ENCODE measurements at places on chromosomes 12 and 14. TPM values are rescaled to one million over a fixed set of nuclear protein-coding genes. Genes with fewer than 3 reads are reported as not detected.

DNA sequence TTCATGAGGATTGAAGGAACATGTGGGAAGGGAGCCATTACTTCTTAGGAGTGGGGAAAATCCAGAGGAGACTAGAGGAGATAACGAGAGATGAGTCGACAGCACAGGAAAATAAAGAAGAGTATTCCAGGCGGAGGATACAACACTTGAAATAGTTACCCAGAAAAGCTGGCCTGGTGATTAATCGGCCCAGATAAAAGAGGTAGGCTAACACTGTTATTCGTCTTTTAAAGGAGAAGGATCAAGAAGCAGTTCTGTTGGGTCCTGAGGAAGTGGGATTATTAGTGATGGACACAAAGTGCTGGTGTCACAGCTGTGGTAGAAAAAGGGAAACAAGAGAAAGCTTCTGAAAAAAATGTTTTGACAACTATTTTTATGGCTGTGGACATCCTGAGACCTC is 425.3 kb downstream of the ZFP36L1 start:
- DNase-seq: no peak

Gene NEMP1
- 21.1 TPM for total RNA-seq

- no peak for DNase-seq
Observed at GRCh38 chr12:124774462-124775167, 89.0 kb downstream of the SCARB1 start.

Gene REM2
- total RNA-seq: 0.24 TPM

GRCh38 chr14:85442996-85443395 is 86.9 kb upstream of the FLRT2 start:
- no peak for DNase-seq

Gene CRACR2A
- total RNA-seq: 54.8 TPM

- no peak for DNase-seq
Observed at GRCh38 chr14:63962906-63963305, 110.1 kb downstream of the SYNE2 start.

Gene CHURC1
- total RNA-seq: 57.7 TPM

Gene AICDA
- total RNA-seq: not detected

GRCh38 chr12:75923964-75924666 is 107.5 kb downstream of the PHLDA1 start:
- DNase-seq: no peak

DNA sequence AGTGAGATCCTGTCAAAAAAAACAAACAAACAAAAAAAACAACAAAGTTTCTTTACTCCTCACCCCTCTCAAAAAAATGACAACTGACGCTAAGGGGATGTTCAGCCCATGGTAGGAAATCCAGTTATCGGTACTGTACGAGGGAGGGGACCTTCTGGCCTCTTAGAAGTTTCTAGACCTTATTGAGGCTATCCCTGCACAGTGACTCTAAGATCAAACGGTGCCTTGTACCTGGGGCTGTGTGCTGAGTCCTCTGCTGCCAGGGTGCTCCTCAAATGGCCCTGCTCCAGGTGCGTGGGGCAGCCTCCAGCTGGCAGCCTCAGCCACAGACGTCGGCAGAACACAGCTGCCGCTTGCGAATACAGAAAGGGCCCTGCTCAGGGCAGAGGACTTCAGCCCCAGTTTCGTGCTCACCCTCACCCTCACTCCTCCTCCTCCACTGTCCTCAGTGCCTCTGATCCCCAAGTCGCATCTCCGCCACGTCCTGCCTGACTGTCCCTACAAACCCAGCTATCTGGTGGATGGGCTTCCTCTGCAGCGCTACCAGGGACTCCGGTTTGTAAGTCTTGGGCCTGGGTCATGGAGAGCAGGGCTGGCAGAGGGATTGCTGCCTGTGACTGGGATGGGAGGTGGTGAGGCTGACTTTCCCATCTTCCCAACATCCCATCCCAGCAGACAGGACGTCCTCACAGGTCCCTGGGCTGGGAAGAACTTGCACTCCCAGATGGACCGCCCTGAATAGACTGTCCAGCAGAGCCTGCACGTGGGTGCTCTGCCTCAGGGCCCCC is 90.9 kb downstream of the B4GALNT3 start:
- DNase-seq: no peak

Gene LALBA
- total RNA-seq: not detected
